ENCODE measurements at places on chromosomes 7 and 10. TPM values are rescaled to one million over a fixed set of nuclear protein-coding genes. Genes with fewer than 3 reads are reported as not detected.

DNA sequence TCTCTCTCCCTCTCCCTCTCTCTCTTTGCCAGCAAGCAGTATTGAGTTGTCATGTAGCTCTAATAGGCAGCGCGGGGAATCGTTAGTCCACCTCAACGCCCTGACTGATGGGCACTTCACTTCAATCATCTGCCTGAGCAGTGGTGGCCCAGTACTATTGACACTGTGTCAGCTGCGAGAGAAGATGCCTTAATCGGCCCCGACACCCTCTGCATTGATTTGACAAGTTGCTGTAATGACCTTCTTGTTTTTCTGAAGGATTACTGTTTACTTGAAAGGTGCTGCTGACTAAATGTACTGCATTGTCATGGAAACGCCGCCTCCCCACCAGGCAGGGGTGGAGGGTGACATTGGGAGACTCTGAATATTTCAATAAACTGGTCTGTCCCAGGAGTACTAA, 913.8 kb downstream of the KCNMA1 start:
- H3K4me3 ChIP-seq, result no peak overlapping the region
- no peaks in the 10 kb centered on the region for H3K4me1 ChIP-seq
- no peak overlapping the region for H3K27ac ChIP-seq
- DNase-seq, result no peak
- H3K36me3 ChIP-seq, result no peaks in the 10 kb centered on the region

UNCX gene
- polyA plus RNA-seq, result not detected

DNA sequence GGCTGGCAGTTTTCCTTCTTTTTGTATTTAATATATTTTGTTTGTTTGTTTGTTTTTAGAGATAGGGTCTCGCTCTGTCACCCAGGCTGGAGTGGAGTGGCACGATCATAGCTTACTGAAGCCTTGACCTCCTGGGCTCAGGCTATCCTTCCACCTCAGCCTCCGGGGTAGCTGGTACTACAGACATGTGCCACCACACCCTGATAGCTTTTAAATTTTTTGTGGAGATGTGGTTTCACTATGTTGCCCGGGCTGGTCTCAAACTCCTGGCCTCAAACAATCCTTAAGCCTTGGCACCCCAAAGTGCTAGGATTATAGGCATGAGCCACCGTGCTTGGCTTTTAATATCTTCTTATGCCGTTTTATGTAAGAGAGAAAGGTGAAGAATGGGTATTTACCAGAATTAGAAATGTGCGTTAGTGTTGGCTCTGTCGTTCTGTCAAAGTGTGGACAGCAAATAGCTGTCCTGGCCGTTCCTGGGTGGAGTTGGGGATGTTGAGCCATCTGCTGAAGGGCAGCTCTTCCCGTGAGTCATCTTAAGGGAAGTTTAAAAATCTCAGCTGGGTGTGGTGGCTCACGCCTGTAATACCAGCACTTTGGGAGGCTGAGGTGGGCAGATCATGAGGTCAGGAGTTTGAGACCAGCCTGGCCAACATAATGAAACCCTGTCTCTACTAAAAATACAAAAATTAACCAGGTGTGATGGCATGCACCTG, 14.8 kb downstream of the OGDH start:
- no peak overlapping the region for H3K27ac ChIP-seq
- H3K36me3 ChIP-seq, result peaks cover 24% of the 10 kb centered on the region
- H3K4me1 ChIP-seq, result peaks cover 18% of the 10 kb centered on the region
- no peak overlapping the region for H3K4me3 ChIP-seq
- H3K27me3 ChIP-seq, result no peaks in the 10 kb centered on the region
- DNase-seq, result no peak

OPN1SW gene
- not detected for polyA plus RNA-seq

GRCh38 chr7:111029574-111030251, 61.2 kb upstream of the LRRN3 start:
- H3K27ac ChIP-seq, result peak overlapping the region; percentile 33
- H3K4me1 ChIP-seq, result peaks cover 15% of the 10 kb centered on the region
- no peaks in the 10 kb centered on the region for H3K36me3 ChIP-seq
- no peak overlapping the region for H3K4me3 ChIP-seq

CYP2C19 gene
- not detected for polyA plus RNA-seq

DNA sequence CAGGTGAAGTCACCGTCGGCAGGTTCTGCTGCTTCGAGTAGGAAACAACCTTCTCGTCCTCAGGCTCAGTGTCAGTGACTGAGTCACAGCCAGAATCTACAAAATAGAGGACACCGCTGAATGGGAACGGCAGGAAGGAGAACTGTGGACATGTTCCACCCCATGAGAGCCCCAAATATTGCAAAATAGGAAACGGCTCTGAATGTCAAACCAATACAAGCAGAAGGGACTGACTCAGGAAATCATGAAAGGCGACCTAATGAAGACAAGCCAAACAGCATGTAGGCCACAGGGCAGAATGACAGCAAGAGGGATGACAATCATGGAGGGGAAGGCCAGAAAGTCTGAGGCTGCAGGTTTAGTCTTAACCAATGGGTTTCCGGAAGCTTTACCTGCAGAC, 63.5 kb downstream of the PIK3AP1 start:
- no peak overlapping the region for H3K27ac ChIP-seq
- H3K4me3 ChIP-seq, result no peak overlapping the region
- H3K27me3 ChIP-seq, result no peaks in the 10 kb centered on the region

DNA sequence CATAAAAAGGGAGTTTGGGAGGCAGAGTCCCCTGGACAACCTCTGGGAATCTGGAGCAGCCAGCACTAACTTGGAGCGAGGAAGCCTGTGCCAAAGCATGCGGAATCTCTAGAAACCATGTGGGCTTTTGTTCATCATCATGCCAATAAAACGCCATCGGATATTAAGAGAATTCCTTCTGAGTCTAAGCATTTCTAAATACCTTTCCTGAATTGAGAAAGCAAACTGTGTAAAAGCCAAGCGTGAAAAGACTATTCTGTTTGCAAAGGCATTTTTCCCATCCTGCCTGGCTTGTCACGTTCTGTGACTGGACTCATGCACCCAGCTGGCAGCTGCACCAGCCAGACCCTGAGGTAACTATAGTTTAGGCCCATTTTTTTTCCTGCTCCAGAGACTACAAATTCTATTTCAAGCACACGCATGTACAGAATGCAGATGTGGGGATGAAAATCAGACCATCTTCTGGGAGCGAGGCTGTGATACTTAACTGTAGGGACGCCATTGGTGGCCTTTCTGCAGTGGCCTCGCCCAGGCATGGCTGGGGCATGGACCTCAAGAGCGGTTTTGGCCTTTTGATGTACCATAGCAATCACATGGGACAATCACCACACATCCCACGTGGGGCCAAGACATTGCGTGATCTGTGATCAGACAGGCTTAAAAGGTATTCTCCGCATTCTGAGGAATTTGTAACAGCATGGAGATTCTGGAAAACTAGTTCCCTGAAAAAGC, 218.9 kb downstream of the KIAA1217 start:
- H3K27ac ChIP-seq, result no peak overlapping the region
- no peak for DNase-seq
- H3K4me3 ChIP-seq, result no peak overlapping the region
- no peaks in the 10 kb centered on the region for H3K27me3 ChIP-seq
- H3K4me1 ChIP-seq, result no peaks in the 10 kb centered on the region
- H3K36me3 ChIP-seq, result no peaks in the 10 kb centered on the region

Measured in naive thymus-derived CD4-positive, alpha-beta T cell (primary cell).